ENCODE measurements at places on chromosomes 1 and 21.

GRCh38 chr1:60281360-60281932, 207.9 kb upstream of the C1orf87 start:
- DNase-seq: peak; percentile 58

DNA sequence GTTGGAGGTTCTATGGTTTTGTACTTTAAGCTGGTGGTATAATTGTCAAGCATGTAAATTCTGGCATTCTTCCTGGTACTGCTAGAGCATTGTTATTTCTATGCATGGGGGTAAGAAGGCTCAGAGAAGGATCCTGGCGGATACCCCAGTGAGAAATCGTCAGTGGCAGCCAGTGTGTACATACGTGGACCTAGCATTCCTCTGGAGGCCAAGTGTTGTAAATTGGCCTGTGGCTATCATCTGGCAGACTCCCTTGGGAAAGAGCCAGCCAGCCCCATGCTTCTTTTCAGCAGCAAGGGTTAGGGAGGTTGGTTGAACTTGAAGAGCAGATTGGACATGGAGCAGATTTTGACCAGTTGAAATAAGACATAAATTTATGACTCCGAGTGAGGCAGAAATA, 5.2 kb upstream of the AGO3 start:
- DNase-seq: no peak

DNA sequence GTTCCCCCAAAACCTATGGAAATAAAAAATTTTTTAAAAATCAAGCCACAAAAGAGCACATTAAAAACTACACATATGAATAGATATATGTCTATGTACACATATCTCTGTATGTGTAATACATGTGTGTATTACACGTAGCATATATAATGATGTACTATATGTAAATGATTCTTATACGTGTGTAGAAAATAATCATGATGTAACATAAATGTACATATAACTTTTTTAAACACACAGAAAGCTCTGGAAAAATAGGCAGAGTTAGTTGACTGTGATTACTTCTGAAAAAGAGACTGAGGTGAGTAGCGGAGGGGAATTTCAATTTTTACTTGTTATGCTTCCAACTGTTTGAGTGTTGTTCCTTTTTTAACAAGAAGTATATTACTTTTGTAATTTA, 405.0 kb downstream of the CAMTA1 start:
- no peak for DNase-seq

GRCh38 chr1:174090471-174090870, 68.3 kb upstream of the RC3H1 start:
- no peak for DNase-seq

GRCh38 chr21:38396325-38396724, 102.0 kb downstream of the ERG start:
- no peak for DNase-seq

GRCh38 chr1:243438146-243438545, 182.3 kb downstream of the SDCCAG8 start:
- DNase-seq: no peak

DNA sequence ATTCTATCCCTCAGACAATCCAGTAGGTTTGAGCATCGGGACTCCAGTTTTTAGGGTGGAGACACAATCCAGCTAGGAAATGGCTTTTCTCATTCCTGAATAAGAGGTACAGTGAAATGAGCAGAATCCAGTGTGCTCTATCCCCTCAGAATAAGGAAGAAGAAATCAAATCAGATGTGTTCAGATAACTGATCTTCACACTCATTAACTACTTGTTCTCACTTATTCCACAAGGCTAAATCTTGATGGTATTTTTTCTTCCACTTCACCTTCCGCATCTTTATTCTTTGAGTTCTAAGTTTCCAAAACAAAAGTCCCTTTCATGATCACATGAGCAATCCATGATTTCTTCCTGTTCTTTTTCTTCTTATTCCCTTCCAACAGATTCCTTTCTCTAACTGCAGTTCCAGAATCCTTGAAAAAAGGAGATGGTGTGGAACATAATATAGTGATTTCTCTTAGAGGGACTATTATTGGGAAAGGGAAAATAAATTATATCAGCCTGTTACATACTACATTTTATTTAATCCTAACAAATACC, 1.7 kb downstream of the SYT11 start:
- no peak for DNase-seq

DNA sequence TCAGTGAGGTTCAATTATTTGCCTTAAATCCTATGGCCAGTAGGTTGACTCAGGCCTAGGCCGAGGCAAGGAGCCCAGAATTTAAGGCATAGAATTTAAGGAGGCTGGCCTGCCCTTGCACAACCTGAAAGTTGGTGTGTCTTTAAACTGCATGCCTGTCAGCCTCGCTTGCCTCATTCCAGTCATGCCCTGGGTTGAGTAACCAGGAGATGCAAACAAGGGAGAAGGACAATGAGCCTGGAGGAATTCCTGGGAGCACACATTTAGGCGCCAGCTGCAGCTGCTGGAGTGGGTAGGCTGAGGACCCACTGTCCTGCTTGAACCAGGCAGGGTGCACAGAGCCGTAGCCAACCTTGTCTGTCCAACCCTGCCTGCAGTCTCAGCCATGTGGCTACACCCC, 11.7 kb downstream of the CD2 start:
- DNase-seq: no peak

GRCh38 chr1:4825800-4826450, 171.5 kb downstream of the AJAP1 start:
- no peak for DNase-seq

GRCh38 chr1:114113411-114114184, 40.1 kb downstream of the SYT6 start:
- DNase-seq: no peak

GRCh38 chr1:95230768-95231191, 3.2 kb upstream of the RWDD3 start:
- DNase-seq: no peak

DNA sequence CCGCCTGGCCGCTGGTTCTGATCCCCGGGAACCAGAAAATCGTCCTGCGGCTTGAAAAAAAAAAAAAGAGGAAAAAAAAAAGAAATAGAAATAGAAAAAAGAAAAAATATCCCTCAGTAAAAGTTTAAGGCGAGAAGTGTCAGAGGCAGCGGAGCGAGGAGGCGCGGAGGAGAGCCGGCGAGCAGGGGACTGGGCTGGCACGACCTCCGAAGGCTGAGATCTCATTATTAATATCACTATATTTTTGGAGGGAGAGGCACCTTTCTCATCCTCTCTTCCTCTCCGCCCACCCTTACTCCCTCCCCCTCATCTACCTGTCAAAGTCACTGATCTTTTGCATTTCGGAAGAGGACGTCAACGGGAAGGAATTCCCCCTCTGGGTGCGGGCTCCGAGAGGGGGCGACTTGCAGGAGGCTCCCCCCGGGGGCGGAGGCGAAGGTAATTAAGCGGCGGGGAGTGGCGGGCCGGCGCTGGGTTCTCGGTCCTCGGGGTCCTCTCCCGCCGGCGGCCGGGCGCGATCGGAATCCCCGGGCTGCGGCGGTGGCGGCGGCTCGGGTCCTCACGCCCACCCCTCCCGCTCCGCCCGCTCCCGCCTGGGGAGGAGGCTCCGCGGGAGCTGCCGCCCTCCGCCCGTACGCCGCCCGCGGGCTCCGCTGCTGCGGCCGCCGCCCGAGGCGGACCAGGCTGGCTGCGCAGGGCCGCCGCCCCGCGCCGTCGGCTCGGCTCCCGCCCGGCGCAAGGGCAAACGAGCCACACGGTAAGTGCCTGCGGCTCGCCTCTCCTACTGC, at the start of gene NTNG1:
NTNG1 (plus strand) TSS at position 337 of the 788 bp plus-strand sequence.
- no peak for DNase-seq

GRCh38 chr1:116179419-116179818, 68.2 kb downstream of the MAB21L3 start:
- no peak for DNase-seq

DNA sequence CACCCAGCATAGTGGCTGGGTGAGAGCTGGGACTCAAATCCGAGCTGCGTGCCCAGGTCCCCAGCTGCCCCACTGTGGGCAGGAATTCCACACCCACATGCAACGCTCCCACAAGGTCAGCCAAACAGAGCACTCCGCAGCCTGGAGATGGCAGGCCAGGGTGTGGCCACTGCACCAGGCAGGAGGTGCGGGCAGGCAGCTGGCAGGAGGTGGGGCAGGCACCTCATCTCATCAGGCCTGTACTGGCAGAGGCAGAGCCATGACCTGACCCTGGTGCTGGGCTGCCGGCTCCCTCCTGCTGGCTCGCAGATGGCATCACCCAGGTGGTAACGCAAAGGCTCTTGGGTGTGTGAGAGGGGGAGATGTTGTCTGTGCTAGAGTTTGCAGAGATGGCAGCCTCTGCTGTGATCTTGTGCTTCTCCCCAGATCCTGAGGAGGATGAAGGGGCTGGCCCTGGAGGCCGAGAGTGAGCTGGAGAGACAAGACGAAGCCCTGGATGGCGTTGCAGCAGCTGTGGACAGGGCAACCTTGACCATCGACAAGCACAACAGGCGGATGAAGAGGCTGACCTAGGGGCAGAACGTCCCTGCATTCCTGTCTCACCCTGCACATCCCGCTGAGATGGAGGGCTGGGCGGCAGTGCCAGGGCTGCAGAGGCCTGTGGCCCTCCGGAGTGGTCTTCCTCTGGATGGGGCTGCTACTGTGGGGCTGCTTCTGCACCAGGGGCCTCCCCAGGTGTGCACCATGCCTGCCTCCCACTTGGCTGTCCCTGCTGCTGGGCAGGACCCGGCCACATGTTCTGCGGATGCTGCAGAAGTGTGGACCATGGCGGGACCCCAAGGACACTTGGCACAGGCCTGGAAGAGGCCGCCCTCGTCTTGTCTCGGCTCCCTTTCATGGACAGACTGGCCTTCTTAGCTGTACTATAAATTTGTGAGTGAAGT, 35.1 kb upstream of the PRSS38 start:
- DNase-seq: no peak

DNA sequence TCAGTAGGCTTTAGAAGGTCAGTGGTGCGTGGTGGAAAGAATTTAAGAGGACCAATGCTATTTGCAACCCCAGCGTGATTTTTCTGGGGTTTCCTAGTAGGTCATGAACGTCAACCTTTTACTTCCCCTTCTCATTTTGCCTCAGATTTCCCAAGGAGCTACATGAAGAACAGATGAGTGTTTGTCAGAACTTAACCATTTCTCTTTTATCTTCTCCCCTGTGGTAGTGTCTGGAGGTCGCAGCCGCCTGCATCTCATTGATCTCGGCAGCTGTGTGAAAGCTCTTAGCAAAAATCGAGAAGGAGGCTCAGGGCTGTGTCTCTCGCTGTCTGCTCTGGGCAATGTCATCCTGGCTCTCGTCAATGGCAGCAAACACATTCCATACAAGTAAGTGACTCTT, 491.1 kb downstream of the KIF26B start:
- DNase-seq: no peak

DNA sequence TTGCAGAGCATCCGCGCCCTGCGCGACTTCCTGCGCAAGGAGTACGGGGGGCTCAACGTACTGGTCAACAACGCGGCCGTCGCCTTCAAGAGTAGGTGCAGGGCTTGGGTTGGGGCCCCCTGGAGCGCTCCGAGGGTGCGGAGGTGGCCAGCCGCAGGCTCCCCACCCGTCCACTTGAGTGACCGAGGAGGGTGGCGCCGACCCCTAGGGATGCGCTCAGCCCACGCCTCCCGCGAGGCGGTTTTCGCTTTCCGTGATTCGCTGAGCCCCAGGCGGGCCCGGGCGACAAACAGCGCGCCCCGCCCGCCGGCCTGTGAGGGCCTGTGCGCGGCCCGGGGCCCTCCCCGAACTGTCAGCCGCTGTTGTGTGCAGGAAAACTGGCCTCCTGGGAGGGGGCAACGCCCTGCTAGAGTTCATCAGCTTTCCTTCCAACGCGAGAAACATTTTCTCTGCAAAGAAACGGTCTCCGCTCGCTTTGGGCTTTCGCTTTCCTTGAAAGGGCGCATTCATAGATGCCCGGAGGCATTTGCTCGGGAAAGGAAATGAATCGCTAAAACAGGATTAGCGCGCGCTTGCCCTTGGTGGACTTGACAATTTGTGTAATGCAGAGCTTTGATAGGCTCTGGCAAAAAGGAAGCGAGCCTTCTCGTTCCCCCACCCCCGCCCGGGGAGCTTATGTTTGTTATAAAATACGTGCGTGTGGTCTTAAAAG, 668 bp downstream of the CBR3 start:
- no peak for DNase-seq

DNA sequence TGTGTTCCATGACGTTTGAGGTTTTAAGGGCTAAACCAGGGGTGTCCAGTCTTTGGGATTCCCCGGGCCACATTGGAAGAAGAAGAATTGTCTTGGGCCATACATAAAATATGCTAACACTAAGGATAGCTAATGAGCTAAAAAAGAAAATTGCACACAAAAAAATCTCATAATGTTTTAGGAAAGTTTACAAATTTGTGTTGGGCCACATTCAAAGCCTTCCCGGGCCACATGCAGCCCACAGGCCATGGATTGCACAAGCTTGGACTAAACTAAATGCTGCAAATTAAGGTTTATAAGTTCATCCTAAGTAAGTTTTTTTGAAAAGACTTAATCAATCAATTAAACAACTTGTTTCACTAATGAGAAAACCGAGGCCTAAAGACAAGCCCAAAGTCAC, 21.9 kb downstream of the NIBAN1 start:
- DNase-seq: no peak

- DNase-seq: peak; percentile 29
Observed at GRCh38 chr1:54153535-54154439, 987 bp upstream of the CDCP2 start.

DNA sequence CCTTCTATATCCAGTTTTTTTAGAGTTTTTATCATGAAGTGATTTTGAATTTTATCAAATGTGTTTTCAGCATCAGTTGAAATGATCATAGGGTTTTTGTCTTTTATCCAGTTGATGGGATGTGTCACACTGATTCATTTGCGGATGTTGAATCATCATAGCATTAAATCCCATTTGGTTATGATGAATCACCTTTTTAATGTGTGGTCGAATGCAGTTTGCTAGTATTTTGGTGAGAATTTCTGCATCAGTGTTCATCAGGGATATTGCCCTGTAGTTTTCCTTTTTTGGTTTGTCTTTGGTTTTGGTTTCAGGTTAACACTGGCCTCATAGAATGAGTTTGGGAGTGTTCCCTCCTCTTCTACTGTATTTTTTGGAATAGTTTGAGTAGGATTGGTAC, 80.3 kb downstream of the DIRAS3 start:
- peak; percentile 63 for DNase-seq

- no peak for DNase-seq
Observed at GRCh38 chr1:119380983-119381662, 12.5 kb downstream of the HAO2 start.

DNA sequence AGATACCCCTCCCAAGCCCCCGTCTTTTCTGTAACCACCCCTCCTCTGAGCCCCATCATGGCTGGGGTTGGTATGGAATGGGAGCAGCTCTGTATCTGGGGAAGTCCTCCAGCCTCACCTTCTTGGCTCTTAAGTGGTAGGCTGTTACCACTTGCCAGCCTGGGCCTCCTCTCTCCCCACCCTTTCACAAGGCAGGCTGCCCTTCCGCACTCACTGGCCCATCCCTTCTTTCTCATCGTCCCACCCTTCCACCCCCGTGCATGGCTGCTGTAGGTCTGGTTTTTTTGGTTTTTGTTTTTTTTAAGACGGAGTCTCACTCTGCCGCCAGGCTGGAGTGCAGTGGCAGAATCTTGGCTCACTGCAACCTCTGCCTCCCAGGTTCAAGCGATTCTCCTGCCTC, 5.2 kb downstream of the CYB561D1 start:
- no peak for DNase-seq

GRCh38 chr1:3921765-3922164, 21.7 kb upstream of the C1orf174 start:
- DNase-seq: no peak

GRCh38 chr1:11198851-11199594, 9.9 kb downstream of the ANGPTL7 start:
- DNase-seq: no peak

Measured in kidney epithelial cell (primary cell).